Chondrocyte (in vitro differentiated cells): ENCODE measurements at places on chromosomes 6 and 20. TPM values are rescaled to one million over a fixed set of nuclear protein-coding genes. Genes with fewer than 3 reads are reported as not detected.

GRCh38 chr6:39411465-39411864, 89.0 kb upstream of the KCNK16 start:
- no peak for DNase-seq

DNA sequence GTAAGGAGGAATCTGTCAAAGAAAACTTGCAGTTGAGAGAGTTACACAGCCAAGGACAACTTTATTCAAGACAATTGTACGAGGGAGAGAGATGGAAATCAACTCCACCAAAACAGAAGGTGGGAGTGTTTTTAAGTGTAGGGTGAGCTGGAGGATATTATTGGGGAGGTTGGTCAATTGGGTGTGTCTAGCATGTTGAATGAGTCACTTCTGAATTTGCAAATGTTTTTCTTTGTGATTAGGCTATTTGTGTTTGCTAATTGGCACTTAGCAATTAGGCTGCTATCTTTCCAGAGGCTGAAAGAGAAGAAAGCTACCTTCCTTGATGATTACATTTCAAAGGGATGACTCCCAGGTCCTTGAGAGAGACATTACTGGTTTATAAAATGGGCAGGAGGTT, 441.1 kb downstream of the MEI4 start:
- DNase-seq = no peak

GRCh38 chr6:125739364-125739763, 10.1 kb upstream of the HEY2 start:
- no peak for DNase-seq

Gene CTAGE9
- not detected in 3 replicates for total RNA-seq

DNA sequence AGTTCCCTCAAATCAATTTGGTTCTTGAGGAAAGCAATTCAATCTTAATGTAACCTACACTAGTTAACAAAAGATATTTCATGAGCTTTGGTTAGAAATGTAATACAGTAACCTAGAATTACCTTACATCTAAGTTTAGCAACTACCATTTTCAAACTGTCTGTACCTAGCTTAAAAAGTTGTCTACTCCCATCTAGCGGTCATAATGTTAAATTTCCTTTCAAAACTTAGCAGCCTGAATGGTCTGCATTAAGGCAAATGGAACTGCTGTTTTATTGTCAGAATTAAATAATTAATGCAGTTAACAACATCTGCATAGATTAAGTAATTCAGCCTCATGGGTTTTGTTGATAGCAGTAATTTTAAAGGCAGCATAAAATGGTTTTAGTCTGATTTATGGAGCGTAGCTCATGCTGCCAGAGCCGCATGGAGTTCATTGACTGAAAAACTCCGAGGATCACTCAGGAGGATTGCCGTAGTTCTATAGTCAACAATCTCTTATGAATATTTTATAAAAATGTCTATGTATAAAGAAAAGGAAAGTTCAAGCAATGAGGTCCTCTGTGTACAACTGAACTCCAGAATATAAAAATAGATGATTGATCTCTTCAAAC, 485.4 kb upstream of the MANEA start:
- DNase-seq = no peak

Gene SLC32A1
- total RNA-seq = not detected in 3 replicates

GRCh38 chr20:25584905-25585704, at the start of gene NINL:
Gene NINL, minus strand, starts transcription at chr20:25585531. Its CDS starts 58,944 bp downstream, at chr20:25526587.
- no peak for DNase-seq

Gene BMP2
- total RNA-seq = 0.85 to 1.1 TPM (median 0.92 TPM) in 3 replicates

Gene HEY2
- 17.6 to 43.0 TPM (median 41.2 TPM) in 3 replicates for total RNA-seq

GRCh38 chr6:34667481-34668238, 28.9 kb downstream of the ILRUN start:
- DNase-seq = no peak

Gene ADGRB3
- 1.5 TPM in 1 of 3 replicates, not detected in the others for total RNA-seq

DNA sequence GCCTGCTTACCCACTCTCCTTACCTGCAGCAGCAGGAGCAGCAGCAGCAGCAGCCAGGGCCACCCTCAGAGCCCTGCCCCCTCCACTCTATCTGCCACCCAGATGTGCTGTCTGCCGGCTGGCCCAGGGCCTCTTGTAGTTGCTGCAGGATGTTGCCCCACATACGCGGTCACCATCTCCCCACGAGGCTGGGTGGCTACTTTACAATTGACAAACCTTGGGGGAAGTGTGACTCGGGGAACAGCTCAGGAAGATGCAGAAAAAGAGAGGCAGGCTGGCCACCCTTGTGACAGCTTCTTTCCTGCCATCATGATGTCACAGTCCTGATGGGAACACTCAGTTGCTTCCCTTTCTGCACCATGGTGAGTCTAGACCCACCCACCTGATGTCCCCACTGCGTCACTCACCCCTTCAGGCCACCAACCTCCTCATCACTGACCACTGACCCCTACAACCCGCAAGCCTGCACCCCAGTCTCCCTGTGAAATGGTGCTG, 14.5 kb downstream of the TREM1 start:
- DNase-seq = no peak

DNA sequence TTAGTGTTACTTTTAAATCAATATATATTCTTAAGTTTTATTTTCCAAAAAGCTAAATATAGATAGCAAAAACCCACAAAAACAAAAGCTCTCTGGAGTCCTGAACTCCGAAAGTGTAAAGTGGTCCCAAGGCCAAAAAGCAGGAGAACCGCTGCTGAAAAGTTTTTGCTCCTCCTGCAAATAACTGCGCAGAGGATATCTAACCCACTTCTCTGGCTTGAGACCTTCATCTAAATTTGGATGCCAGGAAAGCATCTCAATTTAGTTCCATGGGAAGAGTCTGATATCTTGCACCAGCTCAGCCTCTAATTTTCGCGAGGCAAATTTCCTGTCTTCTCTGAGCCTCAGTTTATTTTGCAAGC, 523 bp downstream of the MRPS10 start:
- DNase-seq = no peak

DNA sequence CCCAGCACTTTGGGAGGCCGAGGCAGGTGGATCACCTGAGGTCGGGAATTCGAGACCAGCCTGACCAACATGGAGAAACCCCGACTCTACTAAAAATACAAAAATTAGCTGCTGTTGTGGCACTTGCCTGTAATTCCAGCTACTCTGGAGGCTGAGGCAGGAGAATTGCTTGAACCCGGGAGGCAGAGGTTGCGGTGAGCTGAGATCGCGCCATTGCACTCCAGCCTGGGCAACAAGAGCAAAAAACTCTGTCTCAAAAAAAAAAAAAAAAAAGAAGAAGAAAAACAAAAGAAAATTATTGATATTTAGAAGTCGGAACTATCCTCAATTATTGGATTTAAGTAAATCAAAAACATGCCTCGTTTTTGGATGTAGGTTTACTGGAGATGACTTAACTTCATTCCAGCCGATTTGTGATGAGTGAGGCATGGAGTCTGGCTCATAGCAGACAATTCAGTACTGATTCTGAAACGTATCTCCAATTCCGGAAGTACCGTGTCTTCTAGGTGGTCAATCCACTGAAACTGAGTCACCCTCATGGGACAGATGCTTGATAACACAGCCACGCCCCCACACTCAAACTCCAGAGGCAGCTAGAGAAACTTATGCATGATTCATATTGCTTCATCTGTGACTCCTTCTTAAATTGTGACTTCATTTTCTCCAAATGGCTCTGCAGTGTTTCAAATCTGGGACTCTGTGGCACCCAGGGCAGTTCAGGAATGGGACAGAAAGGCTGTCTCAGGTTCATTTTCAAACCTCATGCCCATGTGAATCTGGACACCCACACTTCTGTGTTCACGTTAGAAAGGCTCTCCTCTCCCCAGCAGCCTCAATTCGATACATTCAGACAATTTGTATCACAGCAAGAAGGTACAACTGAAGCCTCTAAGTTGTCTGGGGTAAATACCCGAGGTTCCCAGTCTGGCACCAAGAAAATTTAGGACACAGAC, 110.4 kb upstream of the ARMC2 start:
- DNase-seq = no peak

Gene ZSWIM1
- 7.9 to 11.3 TPM (median 8.1 TPM) in 3 replicates for total RNA-seq

DNA sequence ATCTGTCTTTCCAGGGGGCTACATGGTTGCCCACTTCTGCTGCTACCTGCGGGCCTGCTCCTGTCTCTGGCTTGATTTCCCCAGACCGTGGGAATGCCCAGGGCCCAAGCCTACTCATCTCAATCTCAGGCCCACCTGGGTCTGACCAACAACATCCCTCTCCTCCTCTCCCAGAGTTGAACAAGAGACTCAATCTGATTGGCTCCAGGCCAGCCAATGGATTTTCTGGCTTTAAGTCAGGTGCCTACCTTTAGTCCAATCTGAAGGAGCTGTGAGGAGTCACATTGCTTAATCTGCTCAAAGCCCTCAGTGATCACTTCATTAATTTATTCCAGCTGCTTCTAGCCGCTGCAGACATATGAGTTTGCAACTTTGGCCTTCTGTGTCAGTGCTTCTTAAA, 162.4 kb upstream of the KCNG1 start:
- DNase-seq = no peak

- no peak for DNase-seq
Observed at GRCh38 chr6:118892355-118892991, 1.5 kb upstream of the ASF1A start.

DNA sequence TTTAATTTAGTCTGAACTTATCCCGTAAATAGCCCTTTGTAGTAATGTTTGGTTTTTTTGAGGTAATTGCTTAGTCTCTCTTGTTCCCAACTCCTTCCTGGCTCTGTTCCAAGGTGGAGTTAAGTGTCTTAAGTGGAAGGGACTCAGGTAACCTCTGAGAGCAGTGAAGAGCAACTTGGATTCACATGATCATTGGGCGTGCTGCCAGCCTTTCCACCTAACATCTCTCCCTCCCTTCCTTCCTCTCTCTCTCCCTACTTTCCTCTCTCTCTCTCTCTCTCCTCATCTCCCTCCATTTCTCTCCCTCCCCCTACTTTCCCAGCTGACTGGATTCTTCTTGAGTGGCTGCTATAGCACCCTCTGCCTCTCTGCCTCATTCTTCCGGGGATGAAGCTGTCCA, 232.9 kb upstream of the SASH1 start:
- DNase-seq = no peak

Gene AIF1
- not detected in 3 replicates for total RNA-seq

Gene CRIP3
- total RNA-seq = 0.47 to 0.94 TPM (median 0.72 TPM) in 3 replicates

- no peak for DNase-seq
Observed at GRCh38 chr20:1508574-1508973, 17.4 kb upstream of the SIRPB2 start.

DNA sequence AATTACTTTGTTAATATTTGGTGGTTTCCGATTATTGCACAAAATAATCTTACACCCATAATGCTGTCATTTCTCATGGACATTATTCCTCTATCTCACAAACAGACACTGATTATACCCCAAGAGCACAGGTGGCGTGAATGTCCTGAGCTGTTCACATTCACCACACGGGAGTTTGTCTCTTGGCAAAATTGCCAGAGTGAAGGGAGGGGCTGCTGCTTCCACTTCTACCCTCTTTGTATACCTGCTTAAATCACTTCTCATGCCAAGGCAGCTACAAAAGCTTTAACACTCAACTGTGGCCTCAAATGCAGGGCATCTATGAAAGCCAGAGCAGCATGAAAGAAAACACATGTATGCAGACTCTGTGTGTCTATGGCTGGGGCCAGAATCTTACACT, 41.9 kb upstream of the SLA2 start:
- no peak for DNase-seq

GRCh38 chr20:3071610-3072529, at the start of gene OXT:
Gene OXT, plus strand, starts transcription at chr20:3071620. Its CDS starts 36 bp downstream, at chr20:3071656.
- DNase-seq = peak; percentile 90

DNA sequence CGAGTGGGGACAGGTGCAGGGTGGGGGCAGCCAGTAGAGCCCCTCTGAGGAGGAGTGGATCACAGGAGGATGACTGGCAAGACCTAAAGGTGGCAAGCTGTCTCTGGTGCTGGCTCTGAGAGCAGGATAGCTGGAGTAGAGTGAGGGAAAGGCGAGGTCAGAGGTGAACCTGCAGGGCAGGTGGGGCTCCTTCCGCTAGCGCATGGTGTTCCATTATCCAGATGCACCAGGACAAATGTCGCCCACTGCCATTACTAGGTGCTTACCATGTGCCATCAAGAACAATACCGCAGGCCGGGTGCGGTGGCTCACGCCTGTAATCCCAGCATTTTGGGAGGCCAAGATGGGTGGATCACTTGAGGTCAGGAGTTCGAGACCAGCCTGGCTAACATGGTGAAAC, 18.3 kb upstream of the FAM110A start:
- no peak for DNase-seq

GRCh38 chr20:30484749-30485070, 772.8 kb upstream of the DEFB115 start:
- no peak for DNase-seq

Gene MCCD1
- not detected in 3 replicates for total RNA-seq

DNA sequence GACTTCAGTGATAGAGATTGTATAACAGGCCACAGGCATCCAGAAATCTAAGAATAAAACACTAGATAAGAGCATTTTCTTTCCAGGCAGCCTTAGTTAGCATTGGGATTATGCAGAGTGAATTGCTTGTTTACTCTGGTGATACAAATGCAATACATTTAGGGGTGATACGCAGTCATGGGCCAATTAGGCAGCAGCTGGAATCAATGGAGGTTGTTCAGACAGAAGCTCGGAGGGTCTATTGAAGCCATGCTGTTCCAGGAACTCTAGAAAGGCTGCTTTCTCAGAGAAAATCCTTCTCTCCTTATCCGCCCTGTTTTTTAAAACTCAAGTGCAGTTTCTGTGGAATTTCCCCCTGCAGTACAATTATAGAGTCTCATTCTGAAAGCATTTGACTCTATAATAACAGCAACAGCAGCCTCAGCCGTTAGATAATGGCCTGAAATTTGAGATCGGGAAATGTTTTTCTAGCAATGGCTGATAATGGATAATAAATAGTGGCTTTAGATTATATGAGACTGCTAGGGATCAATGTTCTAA, 364.3 kb upstream of the HS3ST5 start:
- DNase-seq = no peak

DNA sequence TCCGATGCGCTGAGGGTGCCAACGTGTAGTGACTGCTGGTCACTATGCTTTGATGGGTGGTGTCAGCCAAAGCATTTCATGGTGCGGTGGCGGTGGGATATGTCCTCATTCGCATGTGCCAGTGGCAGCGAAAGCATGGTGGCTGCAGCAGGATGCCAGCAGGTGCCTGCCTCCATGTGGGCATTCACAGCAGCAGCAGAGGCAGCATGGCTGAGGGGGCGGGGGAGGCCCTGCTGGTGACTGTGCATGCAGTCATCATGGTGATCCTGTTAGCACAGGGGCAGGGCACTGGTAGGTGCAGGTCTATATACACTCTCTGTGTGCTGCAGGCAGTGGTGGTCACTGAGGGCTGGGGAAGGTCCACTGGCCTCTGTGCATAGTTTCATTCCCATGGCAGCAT, 22.0 kb downstream of the FIG4 start:
- no peak for DNase-seq

Gene SGK2
- total RNA-seq = 0.45 to 2.1 TPM (median 0.54 TPM) in 3 replicates

Gene SLC22A7
- not detected in 3 replicates for total RNA-seq

Gene TXLNB
- total RNA-seq = 0.05 to 0.46 TPM (median 0.10 TPM) in 3 replicates

DNA sequence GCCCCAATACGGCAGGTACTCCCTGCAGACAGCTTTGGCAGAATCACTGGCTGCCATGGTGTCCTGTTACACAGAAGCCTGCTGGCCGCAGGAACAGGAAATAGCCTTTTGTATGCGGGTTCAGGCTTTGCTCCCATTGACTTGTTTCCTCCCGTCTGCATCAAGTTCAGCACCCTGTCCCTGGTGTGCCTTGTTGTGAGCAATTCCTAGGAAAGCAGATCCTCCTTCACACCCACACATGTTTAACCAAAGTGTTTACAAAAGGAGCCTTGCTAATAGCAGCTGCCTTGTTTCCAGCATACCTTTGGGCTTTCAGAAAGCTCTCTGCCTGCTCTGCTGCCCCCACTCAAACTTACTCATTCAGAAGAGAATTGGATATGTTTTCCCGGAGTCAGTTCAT, 127.2 kb upstream of the SUPT3H start:
- no peak for DNase-seq
